ENCODE measurements at places on chromosomes 5 and 9.

DNA sequence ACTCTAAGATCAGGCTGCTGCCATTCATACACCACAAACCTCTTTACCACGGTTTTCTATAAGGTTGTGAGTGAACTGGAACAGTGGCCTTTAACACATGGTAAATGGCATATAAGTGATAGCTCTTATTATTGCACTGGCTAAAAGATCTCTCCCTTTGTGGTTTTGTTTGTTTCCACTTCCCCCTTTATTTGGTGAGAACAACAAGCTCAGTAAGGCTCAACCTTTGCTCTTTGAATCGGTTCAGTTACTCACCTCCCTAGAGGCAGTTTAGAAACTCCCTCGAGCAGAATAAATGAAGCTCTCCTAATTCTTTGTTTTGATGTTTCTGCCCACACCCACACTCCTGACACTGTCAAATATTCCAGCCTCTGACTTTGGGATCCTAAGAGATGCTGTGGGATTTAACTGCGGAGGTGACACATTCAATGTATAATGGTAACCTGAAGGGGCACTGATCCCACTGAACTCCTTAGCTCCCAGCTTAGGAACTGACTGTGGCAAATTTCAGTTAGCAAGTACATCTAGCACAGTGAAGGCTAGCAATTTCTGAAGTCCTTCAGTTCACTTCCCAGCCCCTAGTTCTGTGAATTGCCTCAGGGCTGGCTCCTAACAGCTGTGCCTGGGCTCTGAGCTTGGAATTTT lies 22.5 kb upstream of the RAD23B start:
- no peak for DNase-seq

- DNase-seq, result no peak
Observed at GRCh38 chr9:117927354-117927753, 223.2 kb downstream of the TLR4 start.

- no peak for DNase-seq
Observed at GRCh38 chr5:1709171-1709803, 90.3 kb downstream of the MRPL36 start.

DNA sequence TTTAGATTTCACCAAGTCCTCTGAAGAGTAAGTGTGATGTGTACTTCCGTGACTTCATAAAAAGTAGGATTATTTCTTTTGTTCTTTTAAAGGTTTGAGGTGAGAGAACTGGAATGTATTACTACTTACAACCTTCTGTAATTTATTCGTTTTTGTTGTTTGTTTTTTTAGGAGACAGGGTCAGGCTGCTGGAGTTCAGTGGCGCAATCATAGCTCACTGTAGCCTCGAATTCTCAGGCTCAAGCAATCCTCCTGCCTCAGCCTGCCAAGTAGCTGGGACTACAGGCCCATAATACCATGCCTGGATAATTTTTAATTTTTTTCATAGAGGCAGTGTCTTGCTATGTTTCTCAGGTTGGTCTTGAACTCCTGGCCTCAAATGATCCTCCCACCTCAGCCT lies 68.3 kb upstream of the RETREG1 start:
- DNase-seq, result no peak

DNA sequence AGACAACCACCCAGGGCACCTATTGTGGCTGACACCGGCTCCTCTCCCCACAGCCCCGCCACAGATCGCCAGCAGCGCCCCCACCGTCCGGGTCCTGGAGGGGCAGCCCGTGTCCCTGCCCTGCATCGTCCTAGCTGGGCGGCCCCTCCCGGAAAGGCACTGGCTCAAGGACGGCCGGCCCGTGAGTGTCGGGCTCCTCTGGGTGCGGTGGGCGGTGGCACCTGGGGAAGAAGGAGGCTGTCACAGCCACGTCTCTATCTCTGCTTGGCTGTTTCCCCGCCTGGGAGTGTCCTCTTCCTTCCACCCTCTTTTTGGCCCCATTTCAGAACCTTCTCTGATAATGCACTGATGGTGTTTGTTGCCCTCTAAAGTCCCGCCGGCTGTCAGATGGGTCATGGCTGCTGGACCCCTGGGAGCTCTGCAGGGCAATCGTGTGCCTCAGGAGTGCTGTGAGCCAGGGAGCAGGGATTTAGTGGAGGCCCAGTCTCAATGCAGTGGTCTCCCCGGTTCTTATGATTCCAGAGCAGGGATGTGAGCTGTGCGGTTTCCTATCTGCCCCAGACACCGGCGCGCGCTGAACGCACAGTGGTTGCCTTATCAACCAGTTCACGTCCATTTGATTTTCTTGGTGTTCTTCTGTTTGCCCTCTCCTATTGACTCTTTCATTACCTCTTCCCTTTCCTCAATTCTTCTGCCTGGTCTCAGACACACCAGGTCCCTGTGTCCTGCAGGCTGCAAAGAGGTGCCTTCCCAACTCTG lies 55.3 kb downstream of the HMCN2 start:
- no peak for DNase-seq

- DNase-seq, result peak; percentile 6
Observed at GRCh38 chr9:85262333-85262732, 479.4 kb downstream of the AGTPBP1 start.

DNA sequence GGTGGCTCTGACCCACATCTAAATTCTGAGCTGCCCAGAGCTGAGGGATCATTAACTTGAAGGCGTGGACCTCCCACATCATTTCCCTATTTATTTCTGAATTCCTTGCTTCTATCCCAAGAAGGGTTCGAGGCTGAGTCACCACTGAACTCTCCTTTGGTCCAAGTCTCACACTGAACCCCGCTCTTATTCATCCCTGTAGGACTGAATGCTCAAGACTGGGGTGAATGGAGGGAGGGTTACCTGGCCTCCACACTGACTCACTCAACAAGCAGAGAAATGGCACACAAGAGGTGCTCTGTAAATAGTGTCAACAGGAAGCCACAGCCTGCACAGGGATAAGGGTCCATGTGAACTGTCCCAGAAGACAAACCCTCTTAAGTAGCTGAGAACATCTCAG lies 79.1 kb upstream of the FSTL4 start:
- no peak for DNase-seq

Measured in GM04503 (cell line).